CD4-positive, alpha-beta T cell (primary cell): ENCODE measurements at places on chromosomes 5 and 9. TPM values are rescaled to one million over a fixed set of nuclear protein-coding genes. Genes with fewer than 3 reads are reported as not detected.

- no peak for DNase-seq
Observed at GRCh38 chr9:96331236-96331947, 29.4 kb upstream of the HSD17B3 start.

KCNN2 gene
- not detected for total RNA-seq

GRCh38 chr9:70765946-70766345 lies 351.5 kb upstream of the KLF9 start:
- DNase-seq, result no peak

TMEM215 gene
- not detected for total RNA-seq

EMB gene
- 133 TPM for total RNA-seq

PCDHB10 gene
- total RNA-seq, result not detected

- no peak for DNase-seq
Observed at GRCh38 chr5:45411971-45412612, 284.1 kb downstream of the HCN1 start.

GRCh38 chr5:72956324-72957140 lies 691 bp downstream of the FCHO2 start:
- DNase-seq, result peak; percentile 37

BAAT gene
- total RNA-seq, result not detected

DNA sequence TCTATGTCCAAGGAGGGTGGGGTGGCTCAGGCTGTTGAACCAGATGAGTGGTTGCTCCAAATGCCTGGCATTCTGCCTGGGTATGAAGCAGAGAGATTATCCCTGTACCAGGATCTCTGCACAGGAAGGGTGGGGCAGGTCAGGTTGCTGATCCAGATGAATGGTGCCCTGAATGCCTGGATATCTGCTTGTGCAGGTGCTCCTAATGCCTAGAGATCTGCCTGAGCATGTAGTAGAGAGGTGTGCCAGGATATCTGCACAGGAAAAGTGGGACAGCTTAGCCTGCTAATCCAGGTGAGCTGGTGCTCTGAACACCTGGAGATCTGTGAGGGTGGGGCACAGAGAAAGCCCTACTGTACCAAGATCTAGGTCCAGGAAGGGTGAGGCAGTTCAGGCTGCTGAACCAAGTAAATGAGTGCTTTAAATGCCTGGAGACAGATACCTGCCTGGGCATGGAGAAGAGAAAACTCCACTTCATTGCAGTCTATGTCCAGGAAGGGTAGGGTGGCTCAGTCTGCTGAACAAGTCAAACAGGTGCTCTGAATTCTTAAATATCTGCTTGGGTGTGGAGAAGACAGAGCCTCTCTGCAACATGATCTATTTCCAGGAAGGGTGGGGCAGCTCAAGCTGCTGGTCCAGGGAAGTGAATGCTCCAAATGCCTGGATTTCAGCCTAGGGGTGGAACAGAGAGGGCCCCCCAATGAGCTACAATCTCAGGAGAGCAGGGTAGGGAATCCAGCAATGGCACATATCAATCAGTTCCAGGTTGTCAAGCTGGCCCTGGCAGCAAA lies 189.4 kb upstream of the DMRTA1 start:
- DNase-seq, result no peak

BRINP1 gene
- total RNA-seq, result not detected

- DNase-seq, result no peak
Observed at GRCh38 chr9:12464910-12465512, 228.2 kb upstream of the TYRP1 start.

PLAC8L1 gene
- not detected for total RNA-seq

GRCh38 chr5:179623906-179624741 lies 653 bp upstream of the HNRNPH1 start:
- DNase-seq, result no peak
